ENCODE measurements at places on chromosomes 16 and 17. TPM values are rescaled to one million over a fixed set of nuclear protein-coding genes. Genes with fewer than 3 reads are reported as not detected.

EEF2KMT gene
- polyA plus RNA-seq = 8.4 TPM

HOXB8 gene
- not detected for polyA plus RNA-seq

CSH2 gene
- polyA plus RNA-seq = not detected

KCNH6 gene
- polyA plus RNA-seq = not detected

CBX8 gene
- polyA plus RNA-seq = 3.2 TPM

MYH11 gene
- polyA plus RNA-seq = 421 TPM

PARD6A gene
- 1.2 TPM for polyA plus RNA-seq

SRP68 gene
- 57.9 TPM for polyA plus RNA-seq

BANP gene
- 6.5 TPM for polyA plus RNA-seq

KDM6B gene
- polyA plus RNA-seq = 9.0 TPM

TCF25 gene
- 83.2 TPM for polyA plus RNA-seq

RAB11FIP4 gene
- polyA plus RNA-seq = 5.0 TPM

MT1M gene
- polyA plus RNA-seq = 4.0 TPM

KRTAP4-1 gene
- not detected for polyA plus RNA-seq

DNAH17 gene
- 0.11 TPM for polyA plus RNA-seq

SLFN14 gene
- not detected for polyA plus RNA-seq

IL17C gene
- polyA plus RNA-seq = 0.07 TPM

HBA1 gene
- 0.47 TPM for polyA plus RNA-seq

COPZ2 gene
- 12.9 TPM for polyA plus RNA-seq

CTU2 gene
- 10.4 TPM for polyA plus RNA-seq

RASL10B gene
- 0.28 TPM for polyA plus RNA-seq

CBFA2T3 gene
- polyA plus RNA-seq = 0.93 TPM

FNDC8 gene
- 0.02 TPM for polyA plus RNA-seq

METTL26 gene
- polyA plus RNA-seq = 73.2 TPM

DRC3 gene
- 1.4 TPM for polyA plus RNA-seq

SHCBP1 gene
- polyA plus RNA-seq = 3.5 TPM

PLEKHH3 gene
- polyA plus RNA-seq = 49.4 TPM

MAPK7 gene
- 27.7 TPM for polyA plus RNA-seq

NACA2 gene
- polyA plus RNA-seq = 0.20 TPM

SPIRE2 gene
- polyA plus RNA-seq = 3.6 TPM

PRDM7 gene
- not detected for polyA plus RNA-seq

NTN3 gene
- polyA plus RNA-seq = not detected

VTN gene
- 0.22 TPM for polyA plus RNA-seq

ATP6V0A1 gene
- 27.0 TPM for polyA plus RNA-seq

QRICH2 gene
- 5.6 TPM for polyA plus RNA-seq

CARHSP1 gene
- polyA plus RNA-seq = 343 TPM

RCVRN gene
- polyA plus RNA-seq = 0.18 TPM

SNAI3 gene
- 0.24 TPM for polyA plus RNA-seq

DPEP3 gene
- not detected for polyA plus RNA-seq

DNAH9 gene
- polyA plus RNA-seq = 0.12 TPM

PIRT gene
- polyA plus RNA-seq = not detected

CDIP1 gene
- polyA plus RNA-seq = 12.0 TPM
